ENCODE measurements at places on chromosomes 4 and X.
A peak's percentile ranks its signal among the peaks of the same experiment; 100 is the strongest.

DNA sequence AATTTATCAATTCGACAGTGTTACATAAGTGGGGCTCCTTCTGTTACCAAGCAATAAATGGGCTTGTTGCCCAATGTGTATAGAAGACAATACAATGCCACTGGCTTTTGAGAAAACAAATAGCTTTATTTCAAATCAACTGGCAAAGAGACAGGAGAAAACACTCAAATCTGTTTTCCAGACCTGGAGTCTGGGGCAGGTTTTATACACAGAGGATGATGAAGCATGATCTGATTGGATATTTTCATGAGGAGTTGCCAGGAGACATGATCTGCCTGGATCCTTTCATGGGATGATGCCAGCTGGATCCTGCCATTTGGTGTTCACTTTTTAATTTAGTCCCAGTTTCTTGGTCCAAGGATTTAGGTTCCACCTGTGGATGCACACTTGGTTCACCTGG lies 287.9 kb downstream of the CXXC4 start:
- DNase-seq: no peak

DNA sequence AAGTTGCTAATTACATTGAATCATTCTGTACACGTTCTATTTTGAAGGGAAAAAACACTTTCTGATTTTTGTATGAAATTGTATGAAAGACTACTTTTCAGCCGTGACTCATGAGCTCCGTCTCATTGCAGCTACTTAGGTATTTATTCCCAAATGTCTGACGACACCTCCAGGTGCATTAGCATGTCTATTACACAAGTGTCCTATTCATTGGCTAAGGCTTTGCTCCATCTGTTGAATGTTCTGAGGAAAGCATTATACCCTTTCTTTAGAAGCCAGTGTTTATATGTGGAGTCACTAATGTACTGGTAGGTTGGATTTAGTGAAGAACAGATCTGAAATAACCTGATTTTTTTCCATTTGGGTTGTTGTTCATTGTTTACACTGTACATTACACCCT lies 51.8 kb downstream of the MAP7D3 start:
- DNase-seq: no peak

- DNase-seq: peak; percentile 22
Observed at GRCh38 chr4:37453281-37453998, 208.9 kb downstream of the NWD2 start.

DNA sequence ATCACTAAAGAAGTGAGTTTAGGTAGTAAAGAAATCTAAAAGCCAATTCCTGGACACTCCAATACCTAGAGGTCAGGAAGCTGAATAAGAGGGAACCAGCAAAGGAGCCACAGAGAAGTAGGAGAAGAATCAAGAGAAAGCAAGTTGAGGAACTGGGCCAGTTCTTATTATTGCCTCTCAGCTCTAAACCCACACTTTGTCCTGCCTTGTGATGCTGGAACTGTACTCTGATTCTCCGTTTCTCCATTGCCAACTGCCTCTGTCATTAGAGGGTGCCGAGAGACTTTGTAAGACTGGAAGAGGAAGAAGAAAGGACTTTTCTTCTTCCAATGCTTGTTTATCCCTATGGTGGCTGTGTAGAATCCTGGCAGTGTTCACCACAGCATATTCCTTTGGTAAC lies 38.6 kb downstream of the NSUN7 start:
- no peak for DNase-seq

GRCh38 chr4:86498863-86499166 lies 95.3 kb upstream of the PTPN13 start:
- DNase-seq: no peak

DNA sequence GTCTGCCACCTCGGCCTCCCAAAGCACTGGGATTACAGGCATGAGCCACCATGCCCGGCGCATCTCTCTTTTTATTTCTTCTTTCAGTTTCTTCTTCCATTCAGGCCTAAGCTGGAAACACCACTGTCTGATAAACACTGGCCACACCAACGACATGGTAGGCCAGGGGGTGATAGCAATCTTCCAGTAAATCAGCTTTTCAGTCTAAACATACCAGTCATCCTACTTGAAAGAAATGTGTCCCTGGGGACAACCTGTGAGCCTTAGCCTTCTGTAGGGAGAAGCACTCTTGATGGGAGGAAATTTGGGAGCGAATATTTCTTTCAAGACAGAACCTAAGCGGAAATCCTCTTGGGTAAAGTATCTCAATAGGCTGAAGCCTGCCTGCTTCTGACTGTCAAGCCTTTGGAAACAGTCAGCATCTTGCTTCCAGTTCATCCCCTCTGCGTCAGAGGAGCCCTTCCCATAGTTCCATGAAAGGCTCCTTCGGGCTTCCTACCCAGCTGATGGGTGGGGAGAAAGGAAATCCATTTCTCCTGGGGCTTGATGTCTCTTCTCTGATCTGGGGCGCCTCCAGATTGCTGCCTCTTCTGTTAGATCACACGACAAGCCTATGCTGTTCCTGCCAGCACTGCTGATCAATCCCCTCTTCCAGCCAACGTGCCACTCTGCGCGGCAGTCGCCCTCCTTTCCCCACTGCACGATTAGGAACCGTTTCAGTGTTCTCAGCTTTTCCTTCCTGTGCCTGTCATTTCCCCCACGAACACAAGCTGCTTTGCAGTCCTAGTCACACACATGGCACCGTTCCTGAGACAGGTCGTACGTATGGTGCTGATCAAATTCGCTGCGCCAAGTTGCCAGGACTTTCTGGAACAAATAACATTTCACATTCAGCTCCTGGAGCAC lies 49.5 kb upstream of the CBR4 start:
- DNase-seq: peak; percentile 60

DNA sequence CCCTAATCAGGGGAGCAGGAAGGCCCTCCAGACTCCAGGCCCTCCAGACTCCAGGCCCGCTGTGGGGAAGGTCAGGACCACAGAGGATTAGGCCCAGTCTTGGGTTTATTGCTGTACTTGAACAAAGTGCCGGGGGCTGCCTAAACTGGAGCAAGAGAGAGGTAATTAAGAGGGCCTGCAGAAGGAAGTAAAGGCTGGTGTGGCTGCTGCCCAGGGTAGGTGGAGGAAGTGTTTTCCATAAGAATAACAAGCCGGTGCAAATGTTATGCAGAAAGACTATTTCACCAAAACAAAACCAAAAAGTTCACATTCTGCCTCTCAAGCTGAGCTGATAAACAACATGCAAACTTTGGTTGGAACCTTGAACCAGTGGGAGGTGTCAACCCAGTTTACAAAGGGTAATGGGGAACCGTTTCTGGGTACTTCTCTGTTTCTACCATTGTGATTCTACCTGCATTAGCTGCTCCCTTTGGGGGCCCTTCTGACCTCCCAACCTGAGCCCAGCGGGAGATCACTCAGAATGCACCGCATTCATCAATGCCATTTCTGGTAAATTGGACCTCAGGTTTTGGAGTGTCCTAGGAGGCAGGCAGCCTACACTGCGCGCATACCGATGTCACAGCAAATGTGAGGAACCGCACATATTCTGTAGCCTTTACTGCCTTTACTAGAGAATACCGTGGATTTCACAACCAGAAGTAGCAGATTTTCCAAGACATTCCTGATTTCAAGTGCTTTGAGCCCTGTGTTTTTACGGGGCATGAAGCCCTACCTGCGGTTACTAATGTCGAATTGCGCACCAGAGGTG lies 59.7 kb upstream of the BCOR start:
- no peak for DNase-seq

DNA sequence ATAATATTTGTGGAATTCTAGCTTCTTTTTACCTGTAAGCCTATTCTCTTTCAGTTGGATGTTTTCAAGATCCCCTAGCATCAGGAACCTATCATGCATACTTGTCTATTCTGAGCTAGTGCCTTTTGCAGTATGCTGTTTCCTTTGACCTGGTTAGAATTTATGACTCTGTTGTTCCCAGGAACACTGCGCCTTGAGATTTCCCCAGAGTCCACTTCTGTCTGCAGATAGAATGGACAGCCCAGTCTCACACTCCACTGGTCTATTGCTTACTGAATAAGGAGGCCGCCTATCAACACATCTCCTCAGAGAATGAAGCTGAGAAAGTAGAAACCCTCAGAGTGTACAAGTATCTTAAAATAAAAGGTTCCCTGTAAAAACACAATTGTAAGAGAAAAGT lies 465.1 kb upstream of the GALNTL6 start:
- no peak for DNase-seq

GRCh38 chr4:10974371-10974770 lies 289.8 kb upstream of the CLNK start:
- DNase-seq: peak; percentile 29

Measured in fibroblast of skin of scalp (primary cell).